ENCODE measurements at places on chromosomes 2 and 18.

DNA sequence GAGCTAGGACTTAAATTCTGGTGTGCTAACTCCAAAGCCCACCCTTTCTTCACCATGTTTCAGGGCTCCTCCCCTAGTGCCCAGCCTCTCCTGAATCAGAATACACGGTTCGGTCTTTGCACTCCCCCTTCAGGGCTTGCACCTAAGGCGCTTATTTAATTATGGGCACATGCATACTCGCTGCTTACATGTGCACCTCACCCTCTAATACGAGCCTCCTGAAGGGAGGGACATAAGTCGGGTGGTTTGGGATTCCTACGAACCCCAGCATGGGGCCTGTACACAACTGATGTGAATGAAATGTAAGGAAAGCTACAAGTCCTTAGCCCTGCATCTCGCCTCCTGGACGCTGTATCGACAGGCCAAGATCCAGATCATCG lies 435 bp downstream of the IFT172 start:
- DNase-seq = no peak

DNA sequence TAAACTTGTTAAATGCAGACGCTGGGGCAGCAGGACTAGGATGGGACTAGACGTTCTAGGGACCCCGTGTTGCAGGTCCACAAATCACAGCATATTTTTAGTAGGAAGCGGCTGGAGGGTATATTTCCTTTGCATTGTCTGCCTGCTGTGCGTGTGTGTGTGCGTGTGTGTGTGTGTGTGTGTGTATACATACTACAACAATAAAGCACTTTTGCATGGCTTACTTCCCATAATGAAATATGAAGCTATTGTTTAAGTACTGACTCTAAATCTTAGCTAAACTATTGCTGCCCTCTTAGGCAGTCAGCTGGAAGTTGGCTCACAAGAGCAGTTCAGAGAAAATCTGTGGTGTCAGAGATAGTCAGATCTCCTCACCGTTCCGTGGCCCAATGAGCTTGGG lies 133.4 kb downstream of the CABLES1 start:
- no peak for DNase-seq

DNA sequence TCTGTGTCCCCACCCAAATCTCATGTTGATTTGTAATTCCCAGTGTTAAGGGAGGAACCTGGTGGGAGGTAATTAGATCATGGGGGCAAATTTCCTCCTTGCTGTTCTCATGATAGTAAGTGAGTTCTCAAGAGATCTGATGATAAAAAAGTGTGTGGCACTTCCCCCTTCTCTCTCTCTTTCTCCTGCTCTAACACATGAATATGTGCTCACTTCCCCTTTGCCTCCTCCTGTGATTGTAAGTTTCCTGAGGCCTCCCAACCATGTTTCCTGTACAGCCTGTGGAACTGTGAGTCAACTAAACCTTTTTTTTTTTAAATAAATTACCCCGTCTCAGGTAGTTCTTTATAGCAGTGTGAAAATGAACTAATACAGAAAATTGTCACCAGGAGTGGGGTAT lies 380.0 kb downstream of the MEIS1 start:
- no peak for DNase-seq

GRCh38 chr2:4964001-4964540 lies 728.1 kb upstream of the SOX11 start:
- DNase-seq = no peak

GRCh38 chr2:71702071-71702970 lies 249.0 kb downstream of the DYSF start:
- no peak for DNase-seq

- DNase-seq = no peak
These were observed 417.5 kb downstream of the NUP35 start for GRCh38 chr2:183541766-183542165.

DNA sequence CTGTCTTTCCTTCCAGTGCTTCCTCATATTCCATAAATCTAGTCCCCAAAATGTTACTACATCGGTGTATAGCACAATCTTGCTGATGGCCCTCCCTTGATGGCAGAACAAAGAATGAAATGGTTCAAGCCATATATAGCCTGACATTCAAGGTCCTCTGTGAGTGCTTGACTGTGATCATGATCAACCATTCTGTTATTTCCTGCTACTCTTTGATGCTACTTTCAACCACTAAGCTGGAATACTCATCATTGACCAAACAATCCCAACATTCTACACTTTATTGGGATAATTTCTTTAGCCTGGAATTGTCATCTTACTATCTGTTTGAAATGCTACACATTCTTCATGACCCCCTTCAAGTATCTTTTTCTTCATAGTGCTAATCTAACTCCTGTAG lies 633.9 kb downstream of the PLCL1 start:
- DNase-seq = no peak

DNA sequence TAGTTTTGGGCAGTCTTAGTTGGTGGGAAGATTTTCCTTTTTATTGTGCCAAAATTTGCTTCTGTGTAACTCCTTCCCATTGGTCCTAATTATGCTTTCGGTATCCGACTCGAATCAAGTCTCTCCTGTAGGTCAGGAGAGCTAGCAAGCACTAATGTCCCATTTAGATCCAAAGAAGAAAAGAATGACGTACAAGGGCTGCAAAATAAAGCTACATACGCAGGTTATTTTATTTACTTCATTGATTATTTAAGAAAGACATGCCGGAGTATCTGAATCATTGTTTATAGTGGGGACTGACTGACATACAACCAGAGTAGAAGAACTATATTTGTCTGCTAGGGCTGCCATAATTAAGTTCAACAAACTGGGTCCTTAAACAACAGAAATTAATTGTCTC lies 648.5 kb downstream of the CPS1 start:
- no peak for DNase-seq

DNA sequence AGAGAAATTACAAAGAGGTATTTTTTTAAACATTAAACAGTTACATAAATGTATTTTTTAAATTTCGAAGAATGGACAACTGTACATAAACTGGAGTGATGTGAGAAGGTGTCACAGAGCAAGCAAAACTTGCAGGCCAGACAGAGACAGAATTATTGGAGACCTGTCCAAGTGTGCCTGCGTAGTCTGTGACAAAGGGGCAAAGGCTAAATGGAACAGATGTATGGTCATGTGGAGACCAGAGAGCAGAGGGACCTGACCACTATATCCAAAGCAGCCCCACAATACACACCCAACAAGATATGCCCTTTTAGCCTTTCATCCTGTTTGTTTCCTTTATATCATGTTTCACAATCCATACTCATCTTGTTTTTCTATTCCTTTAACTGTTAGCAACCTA lies 225.3 kb upstream of the VWC2L start:
- DNase-seq = no peak

DNA sequence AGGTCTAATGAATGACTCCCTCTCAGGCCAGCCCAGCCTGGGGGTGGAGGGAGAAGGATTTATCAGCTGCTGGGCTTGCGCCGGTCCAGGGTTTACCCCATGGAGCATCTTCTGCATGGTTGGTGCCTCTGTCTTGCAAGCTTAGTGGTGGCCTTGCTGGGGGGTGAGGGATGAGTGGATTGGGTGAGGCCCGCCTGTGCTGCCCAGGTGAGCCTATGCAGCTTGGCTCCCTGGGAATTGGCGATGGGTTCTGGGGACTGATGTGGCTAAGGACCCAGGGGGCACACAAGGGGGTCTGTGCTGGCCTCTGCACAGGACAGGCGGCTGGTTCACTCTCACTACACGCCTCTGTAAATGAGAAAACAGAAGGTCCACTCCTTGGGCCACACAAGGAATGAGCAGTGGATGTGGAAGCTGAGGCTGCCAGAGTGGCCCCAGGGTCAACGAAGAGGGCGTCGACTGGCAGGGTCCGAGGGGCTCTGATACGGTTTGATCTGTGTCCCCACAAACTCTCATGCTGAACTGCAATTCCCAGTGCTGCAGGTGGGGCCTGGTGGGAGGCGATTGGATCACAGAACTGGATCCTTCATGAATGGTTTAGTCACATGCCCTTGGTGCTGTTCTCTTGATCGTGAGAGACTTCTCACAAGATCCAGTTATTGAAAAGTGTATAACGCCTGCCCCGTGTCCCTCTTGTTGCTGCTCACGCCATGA lies 151.6 kb upstream of the HDAC4 start:
- no peak for DNase-seq

GRCh38 chr18:50558948-50559751 lies 737 bp upstream of the MAPK4 start:
- DNase-seq = no peak

DNA sequence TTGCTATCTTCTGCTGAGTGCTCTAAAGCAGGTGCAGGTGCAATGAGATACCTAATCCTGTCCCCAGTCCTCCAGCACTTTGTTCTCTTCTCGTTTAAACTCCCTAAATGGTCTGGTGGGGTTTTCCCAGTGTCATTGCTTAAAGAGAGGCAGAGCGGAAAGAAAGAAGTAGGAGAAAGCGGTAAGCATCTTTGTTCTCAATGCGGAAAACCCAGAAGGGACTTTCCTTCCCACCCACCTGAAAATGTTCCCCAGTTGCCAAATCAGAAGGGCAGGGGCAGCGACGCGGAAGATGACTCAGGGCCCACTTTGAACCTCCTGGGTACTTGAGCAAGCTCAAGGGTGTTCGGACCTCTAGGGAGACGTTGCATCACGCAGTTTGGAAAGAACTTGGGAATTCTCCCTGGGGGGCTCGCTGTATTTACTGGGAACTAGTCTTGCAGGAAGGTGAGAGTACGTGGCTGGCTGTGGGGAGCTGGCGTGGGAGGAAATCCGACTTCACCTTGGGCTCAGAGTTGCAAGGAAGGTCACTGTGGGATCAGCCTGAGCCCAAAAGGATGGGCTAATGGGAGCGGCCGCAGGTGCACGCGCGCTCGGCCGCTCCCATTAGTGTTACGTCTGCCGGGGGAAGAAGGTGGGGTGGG lies 589 bp upstream of the SGPP2 start:
- DNase-seq = no peak

- no peak for DNase-seq
These were observed 240.7 kb upstream of the FAM98A start for GRCh38 chr2:33839791-33840190.

DNA sequence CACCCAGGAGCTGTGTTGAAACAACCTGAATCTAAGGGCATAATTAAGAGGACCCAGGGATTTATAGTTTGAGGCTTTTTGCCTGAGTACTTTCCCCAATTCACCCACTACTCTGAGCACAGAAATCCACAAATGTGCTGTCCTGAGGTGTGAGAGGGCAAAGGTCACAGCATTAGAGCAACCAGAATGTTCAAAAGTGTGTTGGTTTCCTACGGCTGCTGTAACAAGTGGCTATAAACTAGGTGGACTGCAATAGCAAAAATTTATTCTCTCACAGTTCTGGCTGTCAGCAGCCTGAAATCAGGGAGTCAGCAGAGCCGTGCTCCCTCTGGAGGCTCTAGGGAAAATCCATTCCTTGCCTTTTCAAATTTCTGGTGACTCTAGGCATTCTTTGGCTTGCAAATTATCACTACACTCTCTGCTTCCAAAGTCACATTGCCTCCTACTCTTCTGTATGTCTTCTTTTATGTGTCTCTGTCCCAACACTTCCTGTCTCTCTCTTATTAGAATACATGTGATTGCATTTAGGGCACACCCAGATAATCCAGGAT lies 91.4 kb upstream of the TACR1 start:
- no peak for DNase-seq

GRCh38 chr2:31087491-31087890 lies 50.7 kb downstream of the GALNT14 start:
- DNase-seq = no peak

- no peak for DNase-seq
These were observed 84.5 kb downstream of the DOCK10 start for GRCh38 chr2:224957540-224958461.

DNA sequence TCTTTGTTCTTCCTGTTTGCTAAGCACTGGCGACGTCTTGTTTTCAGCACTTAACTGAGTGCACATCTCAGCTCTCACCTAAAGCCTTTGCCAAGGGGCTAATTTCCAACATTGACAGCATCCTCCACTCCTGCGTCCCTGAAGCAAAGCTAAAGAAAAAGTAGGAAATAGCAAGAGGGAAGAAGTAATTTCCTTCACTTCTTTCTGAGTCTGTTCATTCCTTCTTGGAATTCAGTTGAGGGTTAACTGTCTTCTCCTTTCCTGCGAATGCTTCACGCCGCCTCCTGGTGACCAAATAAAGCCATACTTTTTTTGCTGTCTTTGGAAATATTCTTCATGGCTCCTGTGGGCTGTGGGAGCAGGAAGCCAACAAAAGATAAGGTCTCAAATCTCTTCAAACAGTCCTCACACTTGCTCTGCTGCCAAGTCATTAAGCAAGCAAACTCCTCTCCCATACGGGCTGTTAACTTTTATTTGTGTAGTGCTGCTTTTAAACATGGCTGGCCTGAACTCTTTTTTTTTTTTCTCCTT lies 100.9 kb downstream of the DPP10 start:
- no peak for DNase-seq

DNA sequence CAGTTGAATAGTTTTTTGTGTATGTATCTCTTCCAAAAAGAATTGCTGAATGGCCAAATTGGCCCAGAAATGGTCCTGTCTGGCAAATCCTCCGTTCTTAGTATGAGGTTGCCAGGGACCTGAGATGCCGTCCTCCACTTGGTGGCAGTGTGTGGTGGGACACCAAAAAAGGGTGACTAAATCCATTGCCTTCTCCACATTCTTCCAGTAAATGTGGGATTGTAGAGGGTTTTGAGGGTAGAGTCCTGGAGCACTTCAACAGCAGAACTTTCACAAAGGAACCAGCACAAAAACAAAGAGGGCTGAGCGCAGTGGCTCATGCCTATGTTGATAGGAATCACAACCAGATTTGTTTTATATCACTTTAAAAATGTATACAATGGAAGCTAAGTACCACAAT lies 199.9 kb downstream of the BCL2 start:
- peak; percentile 5 for DNase-seq

DNA sequence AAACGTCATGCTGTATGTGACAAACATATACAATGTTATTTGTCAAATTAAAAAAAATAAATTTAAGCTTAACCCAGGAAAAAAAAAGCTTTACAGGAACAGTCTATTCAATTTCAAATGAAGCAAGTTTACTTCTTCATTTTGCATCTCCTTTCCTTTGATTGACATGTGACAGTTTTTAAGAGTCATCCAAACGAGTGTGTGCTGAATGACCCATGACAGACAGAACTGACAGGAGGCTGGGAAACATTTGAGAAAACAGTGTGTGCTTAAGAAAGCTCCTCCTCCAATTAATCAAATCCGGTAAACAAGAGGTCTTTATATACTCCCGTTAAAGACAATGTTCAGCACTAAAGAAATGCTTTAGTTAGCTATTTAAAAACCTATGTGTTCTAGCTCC lies 177.7 kb downstream of the SRBD1 start:
- DNase-seq = no peak

DNA sequence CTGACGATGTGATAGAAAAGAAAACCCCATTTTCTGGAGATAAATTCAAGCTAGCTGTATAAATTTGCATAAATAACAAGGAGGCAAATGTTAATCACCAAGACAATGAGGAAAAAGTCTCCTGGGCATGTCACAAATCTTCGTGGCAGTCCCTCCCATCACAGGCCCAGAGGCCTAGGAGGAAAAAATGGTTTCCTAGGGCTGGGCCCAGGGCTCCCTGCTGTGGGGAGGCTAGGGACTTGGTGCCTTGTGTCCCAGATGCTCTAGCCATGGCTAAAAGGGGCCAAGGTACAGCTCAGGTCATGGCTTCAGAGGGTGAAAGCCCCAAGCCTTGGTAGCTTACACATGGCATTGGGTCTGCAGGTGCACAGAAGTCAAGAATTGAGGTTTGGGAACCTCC lies 134.6 kb downstream of the CABLES1 start:
- no peak for DNase-seq

GRCh38 chr18:74446178-74446577 lies 10.9 kb downstream of the DIPK1C start:
- DNase-seq = no peak

Data from AG09309 (cell line).